ENCODE measurements at places on chromosomes 12 and 14. TPM values are rescaled to one million over a fixed set of nuclear protein-coding genes. Genes with fewer than 3 reads are reported as not detected.

PACS2 gene
- 55.2 TPM for total RNA-seq

DNA sequence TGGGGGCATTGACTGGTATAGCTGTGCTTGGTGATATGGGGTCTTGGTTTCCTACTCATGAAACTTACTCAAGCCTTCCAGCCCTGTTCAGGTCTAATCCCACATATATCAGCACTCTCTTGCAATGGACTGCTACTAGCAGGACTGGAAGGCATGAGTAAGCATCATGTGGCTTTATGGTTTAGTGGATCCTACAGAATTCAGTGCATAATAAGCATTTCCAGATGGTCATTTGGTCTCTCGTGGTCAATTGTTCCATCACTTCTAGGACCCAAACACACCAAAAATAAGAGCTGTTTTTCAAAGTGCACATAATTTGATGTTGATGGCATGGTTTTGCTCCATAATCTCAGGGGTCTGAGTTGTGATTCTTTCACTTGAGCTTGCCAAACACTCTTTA, 114.4 kb downstream of the LMNTD1 start:
- no peak for DNase-seq
- no peaks in the 10 kb centered on the region for H3K36me3 ChIP-seq
- no peak overlapping the region for H3K27ac ChIP-seq

DNA sequence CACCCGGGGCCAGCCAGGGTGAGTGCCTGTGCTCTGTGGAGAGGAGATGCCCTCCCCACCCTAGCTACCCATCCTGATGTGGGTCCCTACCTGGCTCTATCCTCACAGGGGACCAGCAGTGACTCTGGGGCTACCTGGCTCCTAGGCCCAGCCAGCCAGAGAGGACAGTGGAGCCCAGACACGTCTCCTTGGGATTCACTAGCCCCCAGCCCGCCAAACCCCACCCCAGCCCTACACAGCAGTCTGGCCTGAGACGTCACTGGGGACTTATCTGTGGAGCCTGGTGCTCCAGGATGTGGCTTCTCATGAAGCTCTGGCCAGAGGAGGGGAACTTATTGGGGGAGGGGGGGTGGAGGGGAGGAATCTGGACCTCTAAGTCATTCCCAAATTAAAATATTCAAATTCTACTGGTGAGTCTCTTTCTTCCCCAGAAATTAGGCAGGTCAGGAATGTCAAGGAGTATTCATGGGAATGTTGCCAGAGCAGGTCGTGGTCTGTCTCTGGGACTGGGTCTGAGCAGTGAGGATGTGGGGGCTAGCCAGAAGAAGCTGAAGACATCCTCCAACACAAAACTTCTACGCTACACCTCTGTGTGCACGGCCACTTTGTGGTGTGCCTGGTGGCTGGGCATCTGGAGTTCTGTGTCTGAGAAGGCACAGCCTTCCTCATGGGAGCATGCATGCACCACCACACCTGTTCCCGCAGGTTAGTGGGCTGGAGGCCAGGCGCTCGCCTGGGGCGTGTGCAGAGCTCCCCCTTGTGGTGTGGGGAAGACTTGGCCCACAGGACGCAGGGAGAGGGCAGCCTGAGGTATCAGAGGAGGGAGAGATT, 2.7 kb downstream of the CMTM5 start:
- H3K27ac ChIP-seq = no peak overlapping the region
- no peak overlapping the region for H3K4me3 ChIP-seq
- DNase-seq = peak; percentile 36
- H3K36me3 ChIP-seq = no peaks in the 10 kb centered on the region

- H3K27me3 ChIP-seq = peaks cover 9% of the 10 kb centered on the region
- no peak overlapping the region for H3K4me3 ChIP-seq
- H3K27ac ChIP-seq = no peak overlapping the region
- no peak for DNase-seq
- peaks cover 5% of the 10 kb centered on the region for H3K4me1 ChIP-seq
Measured at GRCh38 chr12:30826276-30826675, 71.5 kb upstream of the CAPRIN2 start.

GRCh38 chr12:96099421-96099820, 64.0 kb upstream of the LTA4H start:
- no peaks in the 10 kb centered on the region for H3K36me3 ChIP-seq
- no peak for DNase-seq
- H3K4me3 ChIP-seq = no peak overlapping the region
- H3K27ac ChIP-seq = no peak overlapping the region
- no peaks in the 10 kb centered on the region for H3K4me1 ChIP-seq

C12orf76 gene
- 13.6 TPM for total RNA-seq

DNA sequence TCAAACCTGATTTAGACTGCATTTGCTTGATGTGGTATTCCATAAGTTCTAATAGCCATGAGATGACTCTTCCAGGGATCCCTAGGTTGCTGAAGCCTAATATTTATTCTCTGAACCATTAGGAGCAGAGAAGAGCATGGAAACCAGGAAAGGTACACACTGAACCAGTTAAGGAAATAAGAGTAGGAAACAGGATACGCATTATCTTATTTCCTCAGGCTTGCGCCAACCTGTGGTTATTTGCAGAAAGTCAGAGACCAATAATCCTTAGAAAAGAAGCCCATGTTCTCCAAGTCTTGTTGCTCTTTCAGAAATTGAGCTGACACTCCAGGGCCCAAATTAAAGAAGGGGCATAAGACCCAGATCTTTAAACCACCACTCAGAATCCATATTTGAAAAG, 41.8 kb upstream of the SMUG1 start:
- H3K4me1 ChIP-seq = peaks cover 14% of the 10 kb centered on the region
- H3K27ac ChIP-seq = no peak overlapping the region
- H3K36me3 ChIP-seq = no peaks in the 10 kb centered on the region
- DNase-seq = no peak
- no peaks in the 10 kb centered on the region for H3K27me3 ChIP-seq
- H3K4me3 ChIP-seq = no peak overlapping the region

CCDC197 gene
- total RNA-seq = not detected

DNA sequence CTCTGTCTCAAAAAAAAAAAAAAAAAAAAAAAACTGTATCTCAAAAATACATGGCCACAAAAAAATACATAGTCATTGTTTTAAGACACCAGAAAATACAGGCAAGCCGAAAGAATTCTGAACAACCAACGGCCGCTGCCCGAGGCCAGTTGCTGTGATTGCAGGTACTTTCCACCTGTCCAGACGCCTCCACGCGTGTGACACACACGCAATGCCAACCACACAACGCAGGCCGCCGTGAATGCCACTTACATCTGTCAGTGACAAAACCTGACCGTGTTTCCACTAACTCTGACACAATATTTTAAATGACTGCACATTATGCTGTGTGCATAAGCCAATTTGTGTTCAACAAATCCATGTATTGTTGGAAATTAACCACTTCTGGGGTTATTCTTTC, 22.4 kb upstream of the INF2 start:
- H3K36me3 ChIP-seq = no peaks in the 10 kb centered on the region
- H3K27me3 ChIP-seq = no peaks in the 10 kb centered on the region
- DNase-seq = no peak
- H3K27ac ChIP-seq = peak overlapping the region; percentile 95
- H3K4me3 ChIP-seq = no peak overlapping the region
- H3K4me1 ChIP-seq = peaks cover 36% of the 10 kb centered on the region

DNA sequence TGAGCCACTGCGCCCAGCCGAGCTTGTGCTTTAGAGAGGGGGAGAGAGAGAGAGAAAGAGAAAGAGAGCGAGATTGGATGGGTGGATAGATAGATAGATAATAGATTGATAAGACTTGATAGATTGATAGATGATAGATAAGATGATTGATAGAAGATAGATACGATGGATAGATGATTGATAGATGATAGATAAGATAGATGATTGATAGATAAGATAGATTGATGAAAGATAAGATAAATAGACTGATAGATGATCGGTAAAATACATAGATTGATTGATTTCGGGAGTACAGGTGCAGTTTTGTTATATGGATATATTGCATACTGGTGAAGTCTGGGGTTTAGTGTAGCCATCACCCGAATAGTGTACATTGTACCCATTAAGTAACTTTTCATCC, 65.9 kb downstream of the SPRING1 start:
- no peak for DNase-seq
- 0 out of 2 replicates have a peak, but pooled peaks cover 2% of the 10 kb centered on the region for H3K4me1 ChIP-seq
- H3K4me3 ChIP-seq = no peak overlapping the region
- H3K27me3 ChIP-seq = no peaks in the 10 kb centered on the region
- H3K27ac ChIP-seq = no peak overlapping the region

CBLN3 gene
- total RNA-seq = 1.0 TPM

- peaks cover 12% of the 10 kb centered on the region for H3K4me1 ChIP-seq
- no peak for DNase-seq
- H3K4me3 ChIP-seq = no peak overlapping the region
- H3K27ac ChIP-seq = peak overlapping the region; percentile 35
- H3K36me3 ChIP-seq = no peaks in the 10 kb centered on the region
- no peaks in the 10 kb centered on the region for H3K27me3 ChIP-seq
Measured at GRCh38 chr12:26281320-26281719, 85.9 kb downstream of the SSPN start.

LMNTD1 gene
- total RNA-seq = 0.13 TPM

DNA sequence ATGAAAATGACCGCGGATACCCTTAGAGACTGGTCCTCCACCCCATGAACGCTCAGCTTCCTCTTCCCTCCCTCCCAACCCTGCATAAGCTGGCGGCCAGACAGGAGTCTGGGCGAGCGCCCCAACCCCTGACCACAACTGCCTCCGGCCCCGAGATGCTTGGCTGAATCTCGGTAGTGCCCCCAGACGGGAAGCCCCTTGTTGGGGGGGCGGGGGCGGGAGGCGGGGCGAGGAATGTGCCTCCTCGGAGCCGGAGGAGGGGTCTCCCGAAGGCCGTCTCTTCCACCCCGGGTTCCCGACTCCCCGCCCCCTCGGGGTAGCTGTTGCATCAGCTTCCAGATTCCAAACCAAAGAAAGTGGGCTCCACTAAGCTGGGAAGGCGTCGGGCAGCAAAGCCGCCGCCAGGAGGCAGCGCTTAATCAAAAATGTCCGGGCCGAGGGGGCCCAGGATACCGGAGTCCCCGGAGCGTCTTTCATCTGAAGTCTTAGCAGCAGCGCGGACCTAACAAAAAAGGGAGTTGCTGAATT, 7.1 kb upstream of the MRPL52 start:
- peak overlapping the region; percentile 35 for H3K4me3 ChIP-seq
- H3K4me1 ChIP-seq = peaks cover 23% of the 10 kb centered on the region
- H3K27ac ChIP-seq = peak overlapping the region; percentile 79
- no peak for DNase-seq
- H3K36me3 ChIP-seq = no peaks in the 10 kb centered on the region
- H3K27me3 ChIP-seq = no peaks in the 10 kb centered on the region

PDZRN4 gene
- total RNA-seq = not detected

GUCY2C gene
- 0.13 TPM for total RNA-seq

- no peaks in the 10 kb centered on the region for H3K4me1 ChIP-seq
- no peak for DNase-seq
- no peak overlapping the region for H3K27ac ChIP-seq
- no peaks in the 10 kb centered on the region for H3K27me3 ChIP-seq
- H3K4me3 ChIP-seq = no peak overlapping the region
Measured at GRCh38 chr12:71599210-71599609, 64.4 kb downstream of the ZFC3H1 start.

DNA sequence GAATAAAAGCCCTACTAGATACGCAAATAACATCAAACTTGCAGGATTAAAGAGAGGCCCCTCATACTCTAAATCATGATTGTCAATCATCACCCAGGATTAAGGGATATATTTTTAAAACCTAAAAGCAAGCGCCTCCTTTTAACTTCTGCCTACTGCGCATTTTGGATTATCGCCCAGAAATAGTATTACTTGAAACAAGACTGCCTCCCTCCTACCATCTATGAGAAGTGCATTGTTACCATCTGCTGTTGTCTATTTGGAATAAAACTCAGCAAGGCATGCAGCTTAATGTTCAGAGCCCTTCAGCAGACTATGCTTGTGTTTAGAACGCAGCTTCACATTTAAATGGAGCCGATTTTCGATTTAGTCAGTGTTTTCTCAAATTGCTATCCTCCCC, 79.6 kb downstream of the EXOC5 start:
- no peaks in the 10 kb centered on the region for H3K4me1 ChIP-seq
- no peak overlapping the region for H3K27ac ChIP-seq
- no peaks in the 10 kb centered on the region for H3K36me3 ChIP-seq
- no peak for DNase-seq
- H3K27me3 ChIP-seq = peaks cover 7% of the 10 kb centered on the region

GRCh38 chr14:104517867-104518266, 61.7 kb upstream of the C14orf180 start:
- DNase-seq = no peak
- H3K4me3 ChIP-seq = no peak overlapping the region
- no peaks in the 10 kb centered on the region for H3K4me1 ChIP-seq
- no peaks in the 10 kb centered on the region for H3K27me3 ChIP-seq

DNA sequence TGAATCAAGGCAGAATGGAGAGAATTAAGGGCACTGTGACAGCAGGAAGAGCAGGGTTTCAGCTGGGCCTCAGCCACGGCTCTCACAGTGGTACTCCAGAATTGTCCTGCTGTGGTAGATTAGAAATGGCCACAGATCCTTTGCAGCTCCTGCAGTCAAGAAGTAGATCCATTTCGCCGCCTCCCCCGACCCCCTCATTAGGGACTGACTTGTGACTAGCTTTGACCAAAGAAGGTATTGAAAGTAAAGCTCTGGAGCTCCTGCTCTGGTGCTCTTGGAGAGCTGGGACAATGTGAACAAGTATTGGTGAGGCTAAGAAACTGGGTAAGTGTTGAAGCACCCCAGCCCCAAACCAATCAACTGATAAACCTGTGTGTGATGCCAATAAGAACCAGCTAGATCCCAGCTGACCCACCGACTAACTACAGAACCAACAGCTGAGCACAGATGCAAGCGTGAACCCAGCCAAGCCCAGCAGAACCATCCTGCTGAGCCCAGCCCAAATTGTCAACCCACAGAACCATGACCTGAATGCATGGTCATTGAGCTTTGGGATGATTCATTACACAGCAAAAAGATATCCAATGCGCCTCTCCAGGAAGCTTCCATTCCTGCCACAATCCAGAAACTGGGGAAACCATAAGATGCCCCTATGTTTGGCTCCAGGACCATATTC, 50.7 kb downstream of the JAG2 start:
- DNase-seq = no peak
- no peak overlapping the region for H3K4me3 ChIP-seq
- H3K27me3 ChIP-seq = no peaks in the 10 kb centered on the region
- no peaks in the 10 kb centered on the region for H3K36me3 ChIP-seq
- H3K27ac ChIP-seq = no peak overlapping the region
- H3K4me1 ChIP-seq = no peaks in the 10 kb centered on the region

DNA sequence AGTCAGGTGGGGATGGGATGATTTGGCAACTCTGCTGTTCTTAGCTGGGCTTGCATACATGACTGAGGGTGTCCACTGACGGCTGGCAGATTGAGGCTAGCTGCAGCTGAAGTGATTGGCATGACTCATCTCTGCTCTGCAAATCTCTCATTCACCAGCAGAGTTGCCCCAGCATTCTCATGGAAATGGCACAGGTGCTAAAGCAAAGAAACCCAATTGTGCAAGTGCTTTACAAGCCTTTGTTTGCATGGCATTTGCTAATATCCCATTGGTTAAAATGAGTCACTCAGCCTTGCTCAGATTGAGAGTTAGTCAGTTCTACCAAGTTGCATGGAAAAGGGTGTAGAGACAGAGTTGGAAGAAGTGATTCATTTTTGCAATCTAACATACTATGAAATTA, 389.7 kb upstream of the FAR2 start:
- no peaks in the 10 kb centered on the region for H3K4me1 ChIP-seq
- no peak overlapping the region for H3K4me3 ChIP-seq
- no peak for DNase-seq
- H3K27ac ChIP-seq = no peak overlapping the region

EFS gene
- total RNA-seq = not detected

- no peaks in the 10 kb centered on the region for H3K4me1 ChIP-seq
- no peak for DNase-seq
- no peaks in the 10 kb centered on the region for H3K36me3 ChIP-seq
- no peak overlapping the region for H3K4me3 ChIP-seq
- H3K27ac ChIP-seq = no peak overlapping the region
- no peaks in the 10 kb centered on the region for H3K27me3 ChIP-seq
Measured at GRCh38 chr14:34732802-34733201, 18.4 kb upstream of the CFL2 start.

Measured in Panc1 (cell line).